ENCODE measurements at places on chromosomes 1 and 21.
A peak's percentile ranks its signal among the peaks of the same experiment; 100 is the strongest.

DNA sequence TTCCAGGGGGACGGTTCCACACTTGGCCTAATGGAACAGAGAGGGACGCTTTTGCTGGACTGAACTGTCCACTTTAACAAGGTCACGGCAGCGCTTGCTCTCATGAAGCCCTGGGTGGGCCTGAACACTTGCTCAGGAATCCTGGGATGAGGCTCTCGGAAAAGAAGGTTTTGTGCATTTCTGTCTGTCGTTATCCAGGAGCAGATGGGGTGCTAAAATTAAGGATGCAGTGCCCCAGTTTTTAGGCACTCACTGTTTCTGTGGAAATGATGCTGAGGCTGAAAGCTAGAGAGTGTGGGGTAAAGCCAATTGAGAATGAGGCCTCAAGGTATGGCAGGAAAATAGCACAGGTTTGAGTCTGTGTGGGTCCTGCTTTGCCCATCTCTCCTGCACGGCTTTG, 111.0 kb downstream of the DAB1 start:
- no peak for DNase-seq

DNA sequence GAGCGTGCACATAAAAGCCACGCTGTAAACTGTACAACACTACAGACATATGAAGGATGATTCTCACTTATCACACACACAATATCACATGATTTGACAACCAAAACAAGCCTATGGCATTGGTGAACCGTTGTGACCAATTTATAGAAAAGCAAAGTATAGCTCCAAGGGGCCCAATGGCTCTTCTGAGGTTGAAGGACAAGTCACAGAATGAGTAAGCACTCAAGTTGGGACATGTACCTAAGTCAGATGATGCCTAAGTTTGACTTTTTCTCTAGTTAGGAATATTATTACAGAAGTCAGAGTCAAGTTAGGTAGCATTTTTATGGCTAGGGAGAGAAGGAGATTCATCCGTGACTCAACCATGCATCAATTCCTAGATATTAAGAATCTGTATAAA, 45.7 kb downstream of the PLPP3 start:
- no peak for DNase-seq

GRCh38 chr1:38474738-38475623, 384.6 kb downstream of the RRAGC start:
- DNase-seq, result no peak

DNA sequence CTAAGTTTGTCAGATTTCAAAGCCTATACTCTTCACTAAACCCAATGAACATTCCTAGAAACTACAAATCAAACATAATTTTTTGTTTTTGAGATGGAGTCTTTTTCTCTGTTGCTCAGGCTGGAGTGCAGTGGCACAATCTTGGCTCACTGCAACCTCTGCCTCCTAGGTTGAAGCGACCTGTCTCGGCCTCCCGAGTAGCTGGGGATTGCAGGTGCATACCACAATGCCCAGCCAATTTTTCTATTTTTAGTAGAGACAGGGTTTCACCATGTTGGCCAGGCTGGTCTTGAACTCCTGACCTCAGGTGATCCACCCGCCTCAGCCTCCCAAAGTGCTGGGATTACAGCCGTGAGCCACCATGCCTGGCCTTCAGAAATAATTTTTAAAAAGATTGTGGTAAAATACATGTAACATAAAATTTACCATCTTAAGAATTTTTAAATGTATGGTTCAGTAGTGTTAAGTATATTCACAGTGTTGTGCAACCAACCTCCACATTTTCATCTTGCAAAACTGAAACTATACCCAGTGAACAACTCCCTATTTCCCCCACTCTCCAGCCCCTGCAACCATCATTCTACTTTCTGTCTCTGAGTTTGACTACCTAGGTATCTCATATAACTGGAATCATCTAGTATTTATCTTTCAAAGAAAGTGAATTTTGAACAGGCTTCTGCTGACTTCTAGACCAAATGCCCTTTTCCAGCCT, 2.7 kb upstream of the CFAP141 start:
- DNase-seq, result no peak

GRCh38 chr1:35223084-35223630, 30.2 kb upstream of the SFPQ start:
- no peak for DNase-seq

DNA sequence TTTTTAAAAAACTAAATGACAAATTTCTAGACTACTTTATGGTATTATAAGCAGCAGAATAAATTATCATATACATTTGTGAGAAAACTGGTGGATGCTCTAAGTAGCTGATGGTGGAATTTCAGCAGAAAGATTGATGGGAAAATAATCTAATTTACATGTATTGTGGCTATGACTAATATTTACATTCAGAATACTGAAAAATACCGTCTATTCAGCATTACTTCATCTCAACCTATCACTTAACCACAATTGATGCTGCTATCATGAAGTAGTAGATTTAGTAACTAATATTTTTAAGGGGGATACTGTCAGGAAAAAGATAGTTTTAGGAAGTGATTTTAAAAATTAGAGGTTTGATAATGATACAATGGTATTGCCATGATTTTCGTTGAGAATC, 137.9 kb downstream of the IFI44 start:
- no peak for DNase-seq

DNA sequence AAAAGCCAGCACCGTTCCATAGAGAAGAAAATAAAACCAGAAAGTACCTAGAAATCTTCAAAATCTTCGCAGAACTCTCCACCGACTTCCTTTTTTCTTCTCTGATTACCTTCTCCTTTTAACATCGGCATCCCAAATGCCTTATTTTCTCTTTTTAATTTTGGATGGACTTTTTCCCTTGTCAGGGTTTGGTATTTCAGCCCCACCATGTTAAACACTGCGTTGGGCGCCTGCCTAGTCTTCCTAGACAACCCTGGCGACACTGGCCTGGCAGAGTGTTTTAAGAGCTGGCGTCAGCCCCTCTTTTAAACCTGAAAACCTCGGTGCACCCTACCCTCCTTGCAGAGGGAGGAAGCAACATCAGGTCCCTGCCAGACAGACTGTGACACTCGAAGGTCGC, 66.0 kb upstream of the EFHD2 start:
- DNase-seq, result no peak

GRCh38 chr1:206461602-206462455, 8.4 kb upstream of the IKBKE start:
- peak; percentile 65 for DNase-seq

GRCh38 chr1:174799136-174799479, 200.6 kb upstream of the CACYBP start:
- DNase-seq, result no peak

Measured in globus pallidus (tissue), 1 donor.